ENCODE measurements at places on chromosomes 3 and 15.

GRCh38 chr3:9178697-9179096 is 70.7 kb downstream of the SRGAP3 start:
- DNase-seq: no peak

DNA sequence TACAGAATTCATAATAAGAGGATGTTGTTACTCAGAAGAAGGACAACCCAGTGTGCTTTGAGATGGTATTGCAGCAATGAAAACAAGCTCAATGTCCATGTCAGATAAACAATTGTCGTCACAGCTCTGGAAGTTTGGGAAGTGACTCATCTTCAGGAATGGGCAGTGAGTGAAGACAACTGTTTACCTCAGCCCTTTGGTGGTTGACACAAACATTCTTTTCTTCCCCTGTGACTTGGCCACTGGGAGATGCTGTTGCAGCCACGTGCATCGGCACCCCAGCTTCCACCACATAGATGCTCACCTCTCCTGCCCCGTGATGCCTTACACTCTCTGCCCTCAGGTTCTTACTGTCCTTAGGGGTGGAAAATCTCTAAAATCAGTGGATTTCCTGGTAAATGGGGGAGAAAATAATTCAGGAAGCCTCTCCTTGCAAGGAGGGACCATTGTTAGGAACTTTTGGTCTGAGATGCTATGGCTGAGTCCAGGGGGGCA is 114.1 kb upstream of the GALNT15 start:
- no peak for DNase-seq

GRCh38 chr15:43881944-43882343 is 55.1 kb downstream of the WDR76 start:
- no peak for DNase-seq

GRCh38 chr3:42205800-42206514 is 60.0 kb downstream of the CCK start:
- DNase-seq: no peak

DNA sequence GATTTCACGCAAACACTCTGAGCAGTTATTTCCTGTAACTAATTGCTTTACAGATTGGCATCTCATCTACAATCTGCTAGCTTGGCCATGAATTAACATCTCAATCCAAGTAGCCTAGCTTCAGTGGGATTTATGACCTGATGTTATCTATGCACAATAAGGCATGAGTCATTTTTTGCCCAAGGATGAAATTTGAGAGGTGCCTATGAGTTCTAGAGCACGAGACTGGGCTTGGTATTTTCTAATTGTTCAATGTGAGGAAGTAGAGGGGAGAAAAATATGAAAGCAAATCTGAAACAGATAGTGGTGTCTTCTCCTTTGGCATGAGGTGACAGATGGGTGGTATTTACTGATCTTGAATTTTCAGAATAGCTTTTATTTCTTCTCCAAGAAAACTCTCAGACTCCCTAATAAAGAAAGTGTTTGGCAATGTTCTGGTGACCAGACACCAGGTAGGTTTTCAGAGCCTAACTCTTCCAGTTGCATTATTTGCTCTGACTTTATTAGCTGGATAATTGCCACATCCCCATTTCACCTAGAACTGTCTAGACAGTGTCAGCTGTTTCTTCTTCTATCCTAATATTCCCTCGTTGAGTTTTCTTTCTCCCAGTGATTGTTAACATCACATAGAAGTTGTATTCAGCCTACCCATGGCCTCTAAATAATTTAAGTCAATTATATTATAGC is 301.0 kb upstream of the UMPS start:
- DNase-seq: no peak

- no peak for DNase-seq
Observed at GRCh38 chr3:175346573-175347356, 487.6 kb downstream of the NAALADL2 start.

DNA sequence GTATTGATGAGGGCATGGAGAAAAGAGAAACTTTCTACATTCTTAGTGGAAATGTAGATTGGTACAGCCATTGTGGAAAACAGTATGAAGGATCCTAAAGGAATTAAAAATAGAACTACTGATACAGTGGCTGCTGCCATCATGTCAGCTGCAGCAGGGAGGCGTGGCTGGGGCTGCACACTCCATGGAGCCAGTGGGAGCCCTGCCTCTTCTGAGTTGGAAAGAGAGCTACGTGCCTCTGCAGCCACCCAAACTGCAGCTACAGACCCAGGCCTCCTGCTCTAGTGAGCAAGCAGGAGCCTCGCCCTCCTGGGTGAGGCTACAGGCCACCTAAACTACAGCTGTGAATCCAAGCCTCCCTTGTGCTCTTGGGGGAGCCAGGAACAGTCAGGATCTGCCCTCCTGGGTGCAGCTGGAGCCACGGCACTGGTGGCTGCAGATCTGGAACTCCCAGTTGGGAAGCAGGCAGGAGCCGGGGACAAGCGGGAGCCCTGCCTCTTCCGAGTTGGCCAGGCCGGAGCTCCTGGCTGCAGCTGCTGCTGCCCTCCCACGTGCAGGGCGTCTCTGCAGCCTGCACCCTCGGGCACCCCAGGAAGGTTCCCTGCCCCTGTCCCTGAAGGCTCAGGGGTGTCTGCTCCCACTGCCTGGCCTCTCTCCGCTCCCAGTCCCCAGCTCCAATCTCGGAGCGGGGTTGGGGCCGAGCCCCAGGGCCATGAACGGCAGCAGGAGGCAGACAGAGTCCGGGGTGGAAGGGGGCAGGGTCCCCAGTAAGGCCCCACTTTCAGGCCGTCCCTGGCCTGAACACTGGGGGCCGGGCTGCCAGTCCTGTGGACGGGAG is 64.5 kb downstream of the THBS1 start:
- no peak for DNase-seq

DNA sequence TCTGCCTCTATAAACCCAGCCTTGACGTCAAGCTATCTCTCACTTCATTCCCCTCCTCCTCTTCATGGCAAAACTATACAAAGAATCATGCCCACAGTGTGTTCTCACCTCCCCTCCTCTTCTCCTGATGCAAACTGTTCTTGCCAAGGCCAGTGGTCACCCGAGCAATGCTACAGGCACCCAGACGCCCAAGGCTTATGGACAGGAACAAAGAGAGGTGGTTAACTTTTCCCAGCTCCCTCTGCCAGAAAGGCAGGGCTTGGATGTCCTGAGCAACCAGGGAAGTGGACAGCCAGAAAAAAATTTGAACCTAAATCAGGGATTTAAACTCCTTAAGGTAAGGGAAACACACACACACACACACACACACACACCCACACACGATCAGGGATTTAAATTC is 5.1 kb downstream of the SLC41A3 start:
- no peak for DNase-seq

- DNase-seq: no peak
Observed at GRCh38 chr15:91298101-91298500, 198.0 kb downstream of the SV2B start.

- no peak for DNase-seq
Observed at GRCh38 chr3:155083313-155083905, 3.3 kb downstream of the MME start.

DNA sequence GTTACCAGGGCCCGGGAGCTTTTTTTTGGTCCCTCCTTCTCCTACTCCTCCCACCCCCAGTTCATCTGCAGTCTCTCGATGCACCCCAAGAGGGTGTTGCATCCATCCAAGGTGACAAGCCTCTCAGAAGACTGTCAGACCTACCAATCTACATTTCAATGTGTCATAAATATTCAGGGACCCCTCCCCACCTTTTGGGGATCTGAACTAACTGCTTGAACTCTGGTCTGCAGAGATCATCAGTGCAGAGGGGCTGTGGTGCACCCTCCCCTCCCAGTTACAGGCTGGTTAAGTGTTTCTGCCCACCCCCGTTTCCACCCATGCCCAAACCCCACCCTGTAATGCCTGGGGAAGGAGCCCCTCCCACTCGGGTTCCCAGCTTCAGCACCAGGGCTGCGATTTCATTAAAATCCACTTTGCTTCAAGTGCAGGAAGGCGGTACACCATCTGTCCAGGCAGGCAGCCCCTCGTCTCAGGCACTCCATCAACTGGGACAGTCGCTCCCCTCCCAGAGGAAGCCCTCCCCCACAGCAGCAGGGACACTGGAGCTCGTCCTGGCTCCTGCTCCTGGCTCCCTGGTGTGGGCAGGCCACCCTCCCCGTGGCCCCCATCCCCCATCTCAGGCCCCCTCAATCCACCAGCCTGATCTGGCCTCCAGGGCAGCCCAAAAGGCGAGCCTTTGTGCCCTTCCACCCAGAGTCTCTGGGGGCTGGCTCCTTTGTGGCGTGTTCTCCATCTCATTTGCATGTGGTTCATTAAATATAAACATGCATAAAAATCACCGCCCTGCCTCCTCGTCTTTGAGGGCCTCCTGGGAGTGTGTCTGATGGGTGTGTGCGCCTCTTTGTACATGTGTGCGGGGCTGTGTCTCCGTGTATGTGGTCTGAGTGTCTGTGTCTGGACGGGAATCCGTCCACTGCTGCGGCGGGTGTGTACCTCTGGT is 32.3 kb downstream of the RNU5B-1 start:
- DNase-seq: no peak
